ENCODE measurements at places on chromosomes 11 and 22. TPM values are rescaled to one million over a fixed set of nuclear protein-coding genes. Genes with fewer than 3 reads are reported as not detected.

The ABTB2 gene
- 6.9 TPM for total RNA-seq

The FGF19 gene
- total RNA-seq = not detected

DNA sequence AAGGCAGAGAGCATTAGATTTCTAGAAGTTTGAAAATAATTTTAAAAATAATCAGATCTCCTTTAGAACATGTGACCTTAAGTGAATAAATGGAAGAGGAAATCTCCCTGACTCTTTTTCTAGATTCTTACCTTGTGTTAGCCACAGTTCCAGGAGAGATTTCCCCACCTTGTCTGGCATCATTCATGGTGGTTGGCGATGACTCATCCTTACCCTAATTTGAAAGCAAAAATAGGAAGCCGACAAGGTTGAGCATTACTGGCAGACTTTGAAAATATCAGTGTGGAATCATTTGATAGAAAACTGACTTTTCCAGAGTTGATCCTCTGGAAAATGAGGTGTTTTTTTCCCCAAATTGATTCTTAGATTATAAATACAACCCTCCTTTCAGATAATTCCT, 48.1 kb downstream of the CNTN5 start:
- no peak for DNase-seq

GRCh38 chr22:17205432-17205831, 13.8 kb downstream of the ADA2 start:
- DNase-seq = no peak

GRCh38 chr22:33271390-33272161, 213.4 kb upstream of the SYN3 start:
- DNase-seq = no peak

GRCh38 chr22:31449506-31449905, 40.1 kb downstream of the EIF4ENIF1 start:
- no peak for DNase-seq

The OSBP2 gene
- 4.0 TPM for total RNA-seq

GRCh38 chr11:1102996-1103395, 28.3 kb downstream of the MUC2 start:
- DNase-seq = no peak

The TENM4 gene
- total RNA-seq = 3.4 TPM

- no peak for DNase-seq
These were observed 52.4 kb upstream of the RBFOX2 start for GRCh38 chr22:36081023-36081431.

DNA sequence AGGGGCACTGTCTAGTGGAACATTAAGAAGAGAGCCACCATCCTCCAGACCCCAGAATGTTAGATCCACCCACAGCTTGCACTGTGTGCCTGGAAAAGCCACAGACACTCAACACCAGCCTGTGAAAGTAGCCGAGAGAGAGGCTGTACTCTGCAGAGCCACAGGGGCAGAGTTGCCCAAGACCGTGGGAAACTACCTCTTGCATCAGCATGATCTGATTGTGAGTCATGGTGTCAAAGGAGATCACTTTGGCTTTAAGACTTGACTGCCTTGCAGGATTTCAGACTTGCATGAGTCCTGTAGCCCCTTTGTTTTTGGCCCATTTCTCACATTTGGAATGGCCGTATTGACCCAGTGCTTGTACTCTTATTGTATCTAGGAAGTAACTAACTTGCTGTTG, 115.9 kb upstream of the CCDC179 start:
- DNase-seq = no peak

- no peak for DNase-seq
These were observed 116.6 kb downstream of the LARGE1 start for GRCh38 chr22:33803371-33804282.

GRCh38 chr11:63493127-63493526, 2.2 kb upstream of the PLAAT5 start:
- no peak for DNase-seq

The SPTBN2 gene
- 26.4 TPM for total RNA-seq

The TOLLIP gene
- total RNA-seq = 63.5 TPM

DNA sequence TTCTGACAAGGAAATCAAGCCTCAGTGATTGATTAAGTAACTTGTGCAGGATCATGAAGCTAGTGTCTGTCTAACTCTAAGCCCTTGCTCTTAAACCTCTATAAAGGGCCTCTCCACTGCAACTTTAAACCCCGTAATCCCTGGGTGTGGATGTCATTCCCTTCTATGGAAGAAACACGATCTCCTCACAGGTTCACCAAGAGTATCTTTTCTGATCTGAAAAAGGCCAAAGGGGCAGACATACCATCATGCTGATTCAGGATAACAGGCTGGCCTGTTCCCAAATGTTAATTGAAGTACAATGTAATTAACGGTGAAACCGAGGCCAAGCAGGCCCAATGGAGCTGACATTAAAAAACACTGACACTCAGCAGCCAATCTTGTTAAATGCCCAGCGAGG, 17.1 kb downstream of the TTC12 start:
- DNase-seq = no peak

- no peak for DNase-seq
These were observed 11.2 kb downstream of the C22orf31 start for GRCh38 chr22:29050457-29050856.

DNA sequence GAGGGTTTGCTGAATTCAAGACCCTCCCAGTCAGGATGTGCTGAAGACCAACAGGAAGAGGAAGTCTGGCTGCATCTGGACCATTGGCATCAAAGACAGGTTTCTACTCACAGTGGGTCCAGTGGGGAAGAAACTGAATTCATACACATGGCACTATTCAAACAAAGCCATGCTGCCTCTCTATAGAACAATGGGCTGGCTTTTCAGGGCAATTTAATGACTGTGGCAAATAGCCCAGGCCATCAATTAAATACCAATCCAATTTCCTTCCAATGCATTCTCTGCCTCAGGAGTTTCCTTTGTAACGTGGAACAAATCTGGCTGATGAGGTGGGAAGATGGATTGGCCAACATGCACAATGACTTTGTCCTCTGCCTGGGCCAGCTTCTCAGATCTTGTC, 98.6 kb downstream of the SEZ6L start:
- no peak for DNase-seq

The DNHD1 gene
- total RNA-seq = 7.1 TPM
